ENCODE measurements at places on chromosomes 11 and 22. TPM values are rescaled to one million over a fixed set of nuclear protein-coding genes. Genes with fewer than 3 reads are reported as not detected.

Gene FDXACB1
- total RNA-seq = 1.3 TPM

DNA sequence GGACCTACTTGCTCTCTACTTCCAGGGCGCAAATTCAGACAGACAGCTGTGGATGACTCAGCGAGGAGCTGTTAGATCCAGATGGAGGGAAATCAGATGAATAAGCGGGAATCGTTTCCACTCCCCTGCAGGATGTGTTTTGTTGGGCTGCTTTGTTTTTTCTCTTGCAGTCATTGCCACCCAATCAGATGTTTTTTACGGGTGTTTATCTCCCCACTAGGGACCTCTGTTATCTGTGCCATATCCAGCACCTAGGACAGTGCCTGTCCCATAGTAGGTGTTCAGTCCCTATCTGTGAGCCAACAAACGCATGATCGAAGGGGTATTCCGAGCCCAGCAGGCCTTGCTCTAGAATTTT is 51.1 kb upstream of the PARVG start:
- H3K4me1 ChIP-seq = peaks cover 4% of the 10 kb centered on the region
- DNase-seq = no peak
- H3K27ac ChIP-seq = no peak overlapping the region
- no peaks in the 10 kb centered on the region for H3K27me3 ChIP-seq

Gene C22orf31
- not detected for total RNA-seq

Gene C11orf86
- not detected for total RNA-seq

Gene FHIP1B
- total RNA-seq = 12.3 TPM

DNA sequence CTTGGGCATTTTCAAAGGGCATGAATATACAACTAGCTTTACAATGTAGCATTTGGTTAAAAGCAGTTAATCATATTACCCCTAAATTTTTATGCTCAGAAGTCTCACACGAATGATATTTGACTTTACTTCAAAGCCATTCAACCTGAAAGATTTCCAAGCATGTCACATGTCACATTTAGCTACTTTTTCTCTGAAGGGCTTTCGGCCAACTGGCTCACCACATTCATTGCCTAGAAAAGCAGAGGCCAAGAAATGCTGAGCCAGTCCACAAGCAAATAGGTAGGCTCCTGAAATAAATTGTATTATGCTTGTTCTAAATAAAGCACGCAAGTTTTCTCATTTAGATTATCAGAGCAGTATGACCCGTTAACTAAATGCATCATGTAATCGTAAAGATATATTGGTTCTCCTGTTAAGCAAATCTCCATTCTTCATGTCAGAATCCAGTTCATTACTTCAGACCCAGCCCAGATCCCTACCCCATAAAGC is 30.6 kb downstream of the PAX6 start:
- no peak for DNase-seq
- no peaks in the 10 kb centered on the region for H3K4me1 ChIP-seq
- H3K27ac ChIP-seq = no peak overlapping the region

DNA sequence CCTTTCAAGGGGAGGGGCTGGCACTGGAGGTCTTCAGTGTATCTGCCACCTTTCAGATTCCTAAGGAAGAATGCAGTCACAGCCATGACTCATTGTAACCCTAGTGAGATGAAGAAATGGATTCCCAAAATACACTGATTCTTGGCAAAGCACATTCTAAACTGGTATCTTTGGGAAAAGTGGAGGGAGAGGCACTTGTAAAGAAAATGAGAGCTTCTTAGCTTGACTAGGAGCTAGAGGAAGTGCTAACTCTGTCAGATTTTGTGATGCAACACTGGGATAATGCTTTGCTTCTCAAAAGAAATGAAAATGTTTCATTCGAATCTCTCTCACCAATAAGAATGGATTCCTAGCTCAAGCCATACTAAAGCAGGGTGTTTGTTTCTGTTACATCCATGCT is 14.3 kb downstream of the NRIP3 start:
- H3K4me1 ChIP-seq = no peaks in the 10 kb centered on the region
- DNase-seq = no peak
- no peak overlapping the region for H3K27ac ChIP-seq
- H3K36me3 ChIP-seq = no peaks in the 10 kb centered on the region
- no peaks in the 10 kb centered on the region for H3K27me3 ChIP-seq
- H3K4me3 ChIP-seq = no peak overlapping the region

GRCh38 chr11:28836285-28837081 is 728.3 kb downstream of the METTL15 start:
- no peak overlapping the region for H3K4me3 ChIP-seq
- no peaks in the 10 kb centered on the region for H3K4me1 ChIP-seq
- H3K27me3 ChIP-seq = no peaks in the 10 kb centered on the region
- H3K27ac ChIP-seq = no peak overlapping the region
- no peak for DNase-seq

GRCh38 chr22:25815561-25815960 is 73.6 kb downstream of the MYO18B start:
- no peaks in the 10 kb centered on the region for H3K36me3 ChIP-seq
- no peaks in the 10 kb centered on the region for H3K4me1 ChIP-seq
- no peak overlapping the region for H3K27ac ChIP-seq
- no peak overlapping the region for H3K4me3 ChIP-seq
- H3K27me3 ChIP-seq = peaks cover 2% of the 10 kb centered on the region
- DNase-seq = no peak
